ENCODE measurements at places on chromosomes 2 and 18.

GRCh38 chr2:107984707-107985106, 1.6 kb upstream of the SLC5A7 start:
- DNase-seq, result no peak

DNA sequence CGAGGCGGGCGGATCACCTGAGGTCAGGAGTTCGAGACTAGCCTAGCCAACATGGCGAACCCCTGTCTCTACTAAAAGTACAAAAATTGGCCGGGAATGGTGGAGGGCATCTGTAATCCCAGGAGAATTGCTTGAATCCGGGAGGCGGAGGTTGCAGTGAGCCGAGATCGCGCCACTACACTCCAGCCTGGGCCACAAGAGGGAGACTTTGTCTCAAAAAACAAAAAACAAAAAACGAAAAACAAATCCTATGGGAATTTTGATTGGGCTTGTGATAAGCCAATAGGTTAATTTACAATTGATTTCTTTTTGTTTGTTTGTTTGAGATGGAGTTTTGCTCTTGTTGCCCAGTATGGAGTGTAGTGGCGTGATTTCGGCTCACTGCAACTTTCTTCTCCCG, 24.2 kb upstream of the TOGARAM2 start:
- no peak for DNase-seq

GRCh38 chr2:207331674-207332073, 165.9 kb upstream of the KLF7 start:
- DNase-seq, result no peak

DNA sequence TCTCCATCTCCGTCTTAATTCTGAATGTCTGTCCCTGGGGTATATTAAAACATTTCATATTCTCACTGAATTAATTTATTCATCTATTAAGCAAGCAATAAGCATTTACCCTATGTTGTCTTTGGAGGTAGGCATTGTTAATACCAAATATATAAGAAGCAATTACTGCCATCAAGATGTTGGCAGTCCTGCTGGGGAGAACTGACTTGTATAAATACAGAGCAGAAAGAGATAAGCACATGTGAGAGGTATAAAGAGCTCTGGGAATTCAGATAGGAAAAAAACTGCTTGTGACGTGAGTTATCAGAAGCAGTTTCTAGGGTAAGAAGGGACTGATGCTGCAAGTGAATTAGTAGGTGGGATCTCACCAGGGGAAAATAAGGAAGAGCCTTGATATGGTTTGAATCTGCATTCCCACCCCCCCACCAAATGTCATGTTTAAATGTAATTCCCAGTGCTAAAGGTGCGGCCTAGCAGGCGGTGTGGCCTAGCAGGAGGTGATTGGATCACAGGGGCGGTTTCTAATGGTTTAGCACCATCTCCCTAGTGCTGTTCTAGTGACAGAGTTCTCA, 286.8 kb downstream of the RAD51AP2 start:
- DNase-seq, result no peak

GRCh38 chr18:22912835-22913234, 20.3 kb upstream of the RBBP8 start:
- DNase-seq, result no peak

GRCh38 chr2:95034221-95034620, 8.7 kb downstream of the MAL start:
- no peak for DNase-seq
